ENCODE measurements at places on chromosomes 11 and 22.

- no peak for DNase-seq
Observed at GRCh38 chr11:61699737-61700160, 19.6 kb downstream of the DAGLA start.

DNA sequence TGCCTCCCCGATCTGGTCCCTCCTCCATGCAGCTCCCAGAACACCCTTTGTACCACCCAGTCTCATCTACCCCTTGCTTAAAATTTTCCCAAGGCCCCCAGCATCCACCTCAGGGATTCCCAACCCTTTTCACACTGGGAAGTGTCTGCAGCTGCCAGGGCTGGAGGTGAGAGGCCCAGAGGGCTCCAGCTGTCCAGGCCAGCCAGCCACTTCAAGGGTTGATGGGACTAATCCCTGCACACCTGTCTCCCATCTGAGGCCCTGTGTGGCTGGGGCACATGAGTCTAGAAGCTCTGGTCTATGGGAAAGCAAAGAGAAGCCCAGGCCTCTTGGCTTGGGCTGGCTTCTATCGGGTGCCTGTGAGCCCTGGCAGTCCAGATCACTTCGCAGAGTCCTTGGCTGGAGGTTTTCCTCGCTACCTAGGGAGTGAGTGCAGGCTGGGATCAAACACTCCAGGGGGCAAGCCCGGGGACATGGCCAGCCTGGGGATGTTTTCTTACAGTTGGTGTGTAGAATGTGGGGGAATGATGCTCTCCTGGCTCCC lies 41.1 kb upstream of the TPBGL start:
- DNase-seq, result no peak

GRCh38 chr11:35012467-35013191 lies 96.2 kb downstream of the PDHX start:
- DNase-seq, result no peak

GRCh38 chr11:85752890-85753581 lies 57.9 kb downstream of the SYTL2 start:
- no peak for DNase-seq

GRCh38 chr22:40451210-40451609 lies 80.8 kb downstream of the SGSM3 start:
- no peak for DNase-seq

- DNase-seq, result no peak
Observed at GRCh38 chr11:94785509-94785908, 17.4 kb downstream of the AMOTL1 start.

GRCh38 chr11:115153731-115154354 lies 350.4 kb downstream of the CADM1 start:
- DNase-seq, result no peak

DNA sequence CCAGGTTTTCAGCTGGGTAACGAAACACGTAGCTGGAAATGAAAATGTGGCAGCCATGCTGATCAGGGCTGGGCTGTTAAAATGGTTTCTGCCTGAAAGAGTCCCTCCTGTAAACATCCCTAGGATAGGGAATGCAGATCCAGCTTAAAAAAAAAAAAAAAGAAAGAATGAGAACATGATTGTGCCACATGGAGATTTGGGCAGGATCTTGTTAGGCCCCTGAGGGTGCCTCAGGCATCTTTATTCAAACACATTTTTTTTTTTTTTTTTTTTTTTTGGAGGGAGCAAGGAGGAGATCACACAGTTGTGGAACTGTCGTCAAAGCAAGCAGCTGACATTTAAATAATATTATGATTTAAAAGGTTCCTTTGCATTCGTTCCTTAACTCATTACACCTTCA lies 900.3 kb downstream of the OPCML start:
- no peak for DNase-seq

DNA sequence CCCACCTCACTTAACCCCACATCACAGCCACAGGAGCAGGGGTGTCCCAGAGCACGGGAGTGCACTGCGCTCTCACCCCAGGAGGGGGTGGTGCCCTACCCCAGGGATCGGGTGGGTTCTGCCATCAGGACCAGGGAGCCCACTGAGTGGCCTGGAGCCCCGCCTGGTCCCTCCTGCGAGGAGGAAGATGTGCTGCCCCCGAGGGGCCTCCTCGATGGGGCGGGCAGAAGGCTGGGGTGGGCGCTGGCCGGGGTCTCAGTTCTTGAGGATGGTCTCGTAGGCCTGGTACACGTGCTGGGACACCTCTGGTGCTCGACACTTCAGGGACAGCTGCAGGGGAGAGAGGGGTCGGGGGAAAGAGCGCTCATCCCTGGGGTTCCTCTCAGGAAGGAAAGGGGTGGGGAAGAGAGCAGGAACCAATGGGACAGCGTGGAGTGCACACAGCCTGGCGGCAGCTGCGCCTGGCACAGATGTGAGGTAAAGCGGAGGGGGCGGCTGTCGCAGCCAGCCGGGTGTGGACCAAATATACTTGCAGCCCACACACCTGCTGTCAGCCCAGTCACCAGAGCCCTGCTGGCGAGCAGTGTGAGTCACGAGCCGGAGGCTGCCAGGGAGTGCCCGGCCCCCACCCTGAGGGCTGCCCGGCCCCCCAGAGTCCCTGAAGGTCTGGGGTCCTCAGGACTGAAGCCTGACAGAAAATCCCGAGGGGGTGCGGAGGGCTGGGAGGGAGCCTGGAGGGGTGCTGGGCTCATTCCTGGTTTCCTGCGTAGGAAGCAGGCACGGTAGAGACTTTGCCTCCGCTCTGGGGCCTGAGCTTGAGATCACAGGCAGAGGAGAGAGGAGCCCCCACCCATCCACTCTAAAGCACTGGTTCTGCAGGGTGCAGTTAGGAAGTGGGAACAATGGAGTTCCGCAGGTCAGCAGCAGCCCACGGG lies 13.3 kb upstream of the RASL10A start:
- peak; percentile 70 for DNase-seq

DNA sequence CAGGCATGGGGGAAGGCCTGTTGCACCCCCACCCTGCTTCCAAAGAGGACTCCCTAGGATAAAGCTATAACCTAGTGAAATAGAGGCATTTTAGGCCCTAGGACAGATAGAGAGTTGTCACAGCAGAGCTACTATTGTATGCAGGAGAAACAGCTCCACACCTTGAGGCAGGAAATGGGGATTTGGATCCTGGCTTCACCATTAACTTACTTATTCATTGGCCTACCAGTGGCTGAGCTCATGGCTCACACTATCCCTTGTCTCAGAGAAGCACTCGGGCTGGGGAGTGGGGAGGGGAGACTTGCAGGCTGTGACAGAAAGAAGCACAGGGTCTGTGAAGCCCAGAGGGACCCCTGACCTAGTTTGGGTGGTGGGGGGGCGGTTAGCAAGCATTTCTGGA lies 999 bp upstream of the PDE2A start:
- no peak for DNase-seq

- no peak for DNase-seq
Observed at GRCh38 chr11:12902791-12903486, 106.2 kb upstream of the RASSF10 start.

DNA sequence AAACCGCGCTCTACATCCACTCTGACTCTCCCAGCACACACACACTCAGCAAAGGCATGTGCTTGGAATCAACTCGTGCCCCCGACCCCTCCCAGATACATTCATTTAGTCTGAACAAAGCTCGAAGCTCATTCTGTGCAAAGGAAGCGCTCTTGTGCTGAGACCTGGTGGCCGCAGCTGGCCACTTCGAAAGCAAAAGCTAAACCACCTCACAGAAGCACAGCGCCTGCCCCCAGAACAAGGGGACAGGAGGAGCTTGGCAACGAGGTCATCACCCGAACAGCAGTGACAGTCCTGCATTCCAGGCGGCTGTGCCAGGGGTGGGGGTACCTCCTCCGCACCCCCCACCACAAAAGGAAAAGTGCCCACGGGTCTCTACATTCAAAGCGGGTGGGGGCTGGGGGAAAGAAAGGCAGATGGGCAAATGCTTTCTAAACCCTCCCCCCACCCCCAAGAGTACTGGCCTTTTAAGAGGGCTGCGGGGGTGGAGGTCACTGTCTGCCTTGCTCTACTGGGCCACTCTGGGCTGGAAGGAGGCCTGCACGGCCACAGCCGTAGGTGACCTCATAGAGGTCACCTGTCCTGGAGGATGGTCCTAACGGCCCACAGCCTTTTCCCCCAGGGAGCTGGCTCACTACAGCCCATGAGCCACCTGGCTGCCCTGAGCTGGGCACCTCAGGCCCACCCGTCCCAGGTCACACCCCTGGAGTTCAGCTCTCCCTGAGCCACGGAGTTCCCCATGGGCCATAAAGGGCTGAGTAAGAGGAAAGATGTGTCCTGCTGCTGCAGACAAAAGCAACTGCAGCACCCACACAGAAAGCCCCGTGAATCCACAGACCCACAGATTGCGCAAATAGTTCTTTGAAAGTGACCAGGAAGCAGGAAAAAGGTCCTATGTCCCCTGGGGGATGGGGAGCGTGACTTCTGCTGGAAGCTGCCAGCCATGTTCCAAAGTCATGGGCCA lies 21.3 kb downstream of the CBX7 start:
- DNase-seq, result no peak

GRCh38 chr11:17766073-17766359 lies 31.4 kb downstream of the KCNC1 start:
- no peak for DNase-seq

- no peak for DNase-seq
Observed at GRCh38 chr22:40642316-40642715, 5.8 kb upstream of the MRTFA start.

- DNase-seq, result no peak
Observed at GRCh38 chr11:70130636-70131035, 52.5 kb downstream of the ANO1 start.

DNA sequence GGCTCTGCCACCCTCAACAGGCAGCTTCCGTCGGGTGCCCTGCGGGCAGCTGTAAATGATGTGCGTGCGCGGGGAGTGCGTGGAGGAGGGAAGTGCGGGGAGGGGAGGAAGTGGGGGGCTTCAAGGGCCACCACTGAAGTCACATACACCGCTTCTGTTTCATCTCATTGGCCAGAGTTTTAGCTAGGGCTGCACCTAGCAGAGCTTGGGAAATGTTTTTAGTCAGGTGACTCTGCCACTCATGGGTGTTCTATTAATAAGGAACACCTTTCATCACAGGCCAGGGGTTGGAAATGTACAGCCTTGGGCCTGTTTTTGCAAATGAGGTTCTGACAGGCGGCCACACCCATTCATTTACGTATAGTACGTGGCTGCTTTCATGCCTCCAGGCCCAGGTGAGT lies 14.6 kb downstream of the FAM118A start:
- DNase-seq, result no peak

GRCh38 chr11:47659276-47659675 lies 16.9 kb upstream of the MTCH2 start:
- DNase-seq, result no peak

DNA sequence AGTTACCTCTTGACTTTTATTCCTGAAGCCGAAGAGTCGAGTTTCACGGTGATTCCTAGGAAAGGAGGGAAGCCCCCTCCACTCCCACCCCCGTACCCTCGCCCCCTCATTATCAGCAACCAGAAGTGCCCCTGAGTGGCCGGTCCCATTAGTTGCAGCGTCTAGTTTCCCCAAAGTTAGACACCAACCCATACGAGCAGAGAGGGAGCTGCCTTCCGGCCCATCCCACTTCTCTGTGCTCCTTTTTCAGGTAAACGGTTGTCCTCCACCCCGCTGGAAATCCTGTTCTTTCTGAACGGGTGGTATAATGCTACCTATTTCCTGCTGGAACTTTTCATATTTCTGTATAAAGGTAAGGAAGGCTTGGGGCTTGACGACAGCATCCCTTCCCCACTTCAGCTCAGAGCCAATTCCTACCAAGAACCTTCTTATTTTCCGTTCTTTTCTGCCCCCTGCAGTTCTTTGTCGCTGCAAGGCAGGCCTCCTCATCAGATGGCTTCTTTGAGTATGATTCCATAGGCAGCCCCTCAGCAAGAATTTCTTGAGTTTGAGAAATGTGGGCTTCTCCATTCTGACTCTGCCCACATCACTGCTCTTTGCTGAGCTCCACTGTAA lies 701 bp downstream of the TMEM216 start:
- DNase-seq, result no peak

- DNase-seq, result no peak
Observed at GRCh38 chr22:45968003-45968650, 8.8 kb downstream of the WNT7B start.

DNA sequence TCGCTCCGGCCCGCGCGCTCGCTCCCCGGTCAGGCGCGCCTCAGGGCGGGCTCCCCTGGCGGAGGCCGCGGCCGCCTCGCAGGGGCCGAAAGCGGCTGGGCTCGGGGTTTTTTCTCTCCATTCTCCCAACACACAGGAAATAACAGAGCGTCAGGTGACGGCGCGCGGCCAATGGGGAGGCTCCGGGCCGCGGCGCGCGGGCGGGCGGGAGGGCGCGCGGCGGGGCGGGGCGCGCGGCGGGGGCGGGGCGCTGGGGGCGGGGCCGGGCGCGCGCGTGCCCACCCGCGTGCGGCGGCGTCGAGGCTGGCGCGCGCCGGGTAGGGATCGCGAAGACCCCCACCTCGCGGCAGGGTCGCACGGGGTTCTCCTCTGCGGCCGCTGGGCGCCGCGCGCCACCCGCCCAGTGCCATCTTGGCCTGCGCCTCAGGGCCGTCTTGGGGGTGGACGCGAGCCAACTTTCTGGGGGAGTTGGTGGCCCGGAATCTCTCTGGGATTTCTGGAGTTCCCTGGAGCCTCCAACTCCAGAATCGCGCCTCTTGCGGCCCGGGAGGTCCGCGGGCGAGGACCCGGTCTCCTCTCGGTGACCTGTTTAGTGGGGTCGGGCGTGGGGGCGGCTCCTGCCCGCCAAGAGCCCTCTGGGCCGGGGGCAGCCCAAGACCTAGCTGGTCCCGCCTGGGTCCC lies at the start of gene TCF20:
Gene TCF20, minus strand, starts transcription at position 144 of the 681 bp plus-strand sequence. CDS start 55,348 bp downstream, outside the sequence.
- peak; percentile 5 for DNase-seq

DNA sequence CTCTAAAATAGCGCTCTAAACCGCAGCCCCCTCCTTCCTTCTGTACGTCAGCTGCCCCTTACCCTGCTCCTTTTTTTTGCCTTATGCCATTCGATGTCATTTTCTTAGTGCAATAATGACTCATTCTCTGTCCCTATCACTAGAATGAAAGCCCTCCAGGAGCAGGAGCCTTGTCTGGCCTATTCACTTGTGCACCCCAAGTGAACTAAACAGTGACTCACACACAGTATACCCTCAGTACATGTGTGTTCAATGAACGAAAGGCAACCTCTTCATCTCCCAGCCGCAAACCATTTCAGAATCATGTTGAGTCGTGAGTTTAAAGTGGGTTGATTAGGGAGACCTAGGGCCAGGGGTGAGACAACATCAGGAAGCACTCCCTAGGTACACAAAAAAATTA lies 50.7 kb upstream of the SPATA19 start:
- DNase-seq, result no peak

- DNase-seq, result no peak
Observed at GRCh38 chr11:133832096-133832990, 13.0 kb downstream of the SPATA19 start.

GRCh38 chr11:62143727-62144126 lies 19.9 kb downstream of the INCENP start:
- no peak for DNase-seq

GRCh38 chr22:17774926-17775685 lies 837 bp upstream of the BID start:
- no peak for DNase-seq

- DNase-seq, result no peak
Observed at GRCh38 chr11:94342250-94342649, 37.9 kb downstream of the IZUMO1R start.

- no peak for DNase-seq
Observed at GRCh38 chr22:38482662-38483308, 14.9 kb downstream of the KDELR3 start.

Data from DMS 273 treated with DMSO at 0.1 percent for 48 hours (cell line).